ENCODE measurements at places on chromosomes 11 and 22.

GRCh38 chr11:70303070-70303469, 32.6 kb downstream of the PPFIA1 start:
- DNase-seq = no peak

- DNase-seq = no peak
Measured at GRCh38 chr22:50157709-50158375, 12.7 kb upstream of the PANX2 start.

DNA sequence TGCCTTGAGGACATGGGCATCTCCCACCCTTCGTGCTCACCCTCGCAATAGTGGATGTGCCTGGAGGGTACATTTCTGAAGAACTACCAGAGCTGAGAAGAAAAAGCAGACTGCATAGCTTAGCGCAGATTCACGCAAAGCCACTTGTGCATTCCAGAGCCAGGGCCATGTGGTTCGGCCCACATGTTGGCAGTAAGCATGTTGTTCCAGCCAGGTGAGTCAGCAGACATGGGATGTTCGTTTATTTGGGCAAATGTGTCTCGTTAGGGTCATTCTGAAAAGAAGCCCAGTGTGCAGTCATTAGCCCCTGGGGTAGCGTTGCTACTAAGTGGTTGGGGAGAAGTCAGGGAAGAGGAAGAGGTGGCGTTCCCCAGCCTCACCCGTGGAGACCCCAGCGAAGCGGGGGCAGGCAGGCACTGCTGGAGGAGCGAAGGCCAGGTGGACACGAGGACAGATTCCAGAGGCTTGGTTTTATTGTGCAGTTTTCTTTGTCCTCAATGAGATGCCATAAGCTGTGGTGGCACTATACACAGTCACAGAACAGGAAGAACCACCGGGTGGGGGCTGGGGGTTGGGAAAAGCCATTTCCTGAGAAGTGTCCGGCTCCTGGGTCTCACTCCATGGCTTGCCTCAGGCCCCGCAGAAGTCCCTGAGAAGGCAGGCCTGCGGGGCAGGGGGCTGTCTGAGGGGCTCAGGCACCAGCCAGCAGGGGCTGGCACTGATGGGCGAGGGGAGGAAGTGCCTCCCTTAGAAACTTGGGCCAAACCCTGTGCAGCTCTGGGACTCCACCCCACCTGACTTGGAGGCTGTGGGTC, 5.0 kb downstream of the THY1 start:
- DNase-seq = no peak

- no peak for DNase-seq
Measured at GRCh38 chr11:70796648-70797227, 398.4 kb downstream of the CTTN start.

GRCh38 chr22:30969532-30970355, 679 bp downstream of the TUG1 start:
- DNase-seq = peak; percentile 49
